ENCODE measurements at places on chromosomes 7 and 10.

- DNase-seq = no peak
These were observed 29.9 kb downstream of the CALML5 start for GRCh38 chr10:5469353-5470061.

DNA sequence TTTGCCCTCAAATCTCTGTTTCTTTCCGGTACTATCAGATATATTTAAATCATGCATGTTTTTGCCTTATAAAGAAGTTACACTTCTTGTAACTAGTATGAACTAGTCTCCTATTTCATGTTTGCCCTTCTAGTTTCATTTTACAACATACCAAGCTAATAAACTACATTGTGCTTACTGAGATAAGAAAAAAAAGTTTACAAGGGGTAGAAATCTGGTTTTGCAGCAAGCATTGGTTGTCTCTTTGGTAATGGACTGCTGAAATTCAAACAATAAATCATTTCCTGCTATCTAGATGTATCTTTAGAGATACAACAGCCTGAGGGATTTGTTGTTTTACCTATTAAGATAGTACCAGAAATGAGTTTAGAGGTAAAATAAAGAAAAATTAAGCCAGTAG lies 18.8 kb downstream of the PTTG1IP2 start:
- DNase-seq = no peak

DNA sequence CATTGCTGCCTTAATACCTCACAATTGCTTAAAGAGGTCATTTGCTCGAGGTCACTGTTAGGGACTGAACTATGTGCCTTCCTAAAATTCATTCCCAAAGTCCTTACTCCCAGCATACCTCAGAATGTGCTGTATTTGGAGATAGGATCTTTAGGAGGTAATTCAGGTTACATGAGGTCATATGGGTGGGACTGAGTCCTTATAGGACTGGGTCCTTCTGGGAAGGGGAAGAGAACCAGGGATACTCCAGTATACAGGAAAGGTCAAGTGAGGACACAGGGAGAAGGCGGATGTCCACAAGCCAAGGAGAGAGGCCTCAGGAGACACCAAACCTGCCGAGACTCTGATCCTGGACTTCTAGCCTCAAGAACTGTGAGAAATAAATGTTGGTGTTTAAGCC lies 253.3 kb downstream of the PRPF18 start:
- DNase-seq = no peak

GRCh38 chr7:153413540-153414287 lies 638.5 kb upstream of the DPP6 start:
- DNase-seq = no peak

DNA sequence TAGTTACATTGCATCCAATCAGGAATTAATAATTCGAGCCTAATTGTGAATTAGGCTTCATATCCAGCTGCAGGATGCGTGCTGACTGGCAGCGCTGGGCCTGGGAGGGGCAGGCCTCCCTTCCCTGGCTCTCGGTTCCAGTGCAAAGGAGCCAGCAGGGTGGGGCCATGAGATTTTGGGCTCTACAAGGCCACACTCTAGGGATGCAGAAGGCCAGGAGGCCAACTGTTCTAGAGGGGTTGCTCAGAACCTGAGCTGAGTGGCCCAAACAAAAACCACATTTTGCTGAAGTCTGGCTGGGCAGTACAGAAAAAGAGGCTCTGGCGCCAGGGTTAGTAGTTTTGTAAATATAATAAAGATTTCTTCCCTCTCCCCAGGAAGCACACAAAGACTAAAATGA lies 72.3 kb downstream of the CLEC2L start:
- no peak for DNase-seq

DNA sequence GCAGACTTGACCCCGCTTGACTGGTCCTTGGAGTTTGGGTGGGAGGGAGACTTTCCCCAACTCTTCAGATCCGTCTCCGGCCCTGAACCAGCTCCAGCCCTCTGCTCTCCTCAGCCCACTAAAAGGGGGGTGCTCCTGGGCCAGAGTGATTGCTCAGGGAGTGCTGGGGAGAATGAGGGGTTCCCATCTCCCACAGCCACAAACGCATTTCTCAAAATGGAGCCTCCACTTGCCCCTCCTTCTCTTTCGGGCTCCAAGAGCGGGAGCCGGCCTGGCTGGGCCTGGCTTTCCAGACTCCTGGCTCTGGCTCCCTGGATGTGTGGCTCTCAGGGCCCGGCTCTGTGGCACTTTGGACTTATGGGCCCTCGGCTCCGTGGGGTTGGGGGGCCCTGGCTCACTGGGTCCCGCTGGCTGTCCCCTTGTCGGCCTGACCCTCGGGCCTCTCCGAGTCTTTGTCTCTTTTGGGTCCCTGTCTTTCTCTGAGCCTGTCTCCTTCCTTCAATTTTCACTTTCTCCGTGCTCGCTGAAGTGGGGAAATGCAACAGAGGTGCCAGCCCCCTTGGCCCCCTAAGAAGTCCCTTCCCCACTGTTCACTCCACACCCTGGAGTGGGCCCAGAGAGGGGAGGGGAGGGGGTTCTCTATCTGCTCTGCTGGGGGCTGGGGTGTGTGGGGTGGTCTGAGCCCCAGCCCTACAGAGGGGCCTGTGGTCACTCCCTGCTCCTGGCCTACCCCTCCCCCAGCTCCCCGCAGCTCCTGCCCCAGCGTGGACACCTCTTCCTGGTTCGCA lies 713 bp downstream of the LZTS2 start:
- DNase-seq = no peak
